NCI-H1694 (cell line): ENCODE measurements at places on chromosomes 11 and 22.

- no peak for DNase-seq
These were observed 345.8 kb downstream of the CNTN5 start for GRCh38 chr11:99366546-99366945.

DNA sequence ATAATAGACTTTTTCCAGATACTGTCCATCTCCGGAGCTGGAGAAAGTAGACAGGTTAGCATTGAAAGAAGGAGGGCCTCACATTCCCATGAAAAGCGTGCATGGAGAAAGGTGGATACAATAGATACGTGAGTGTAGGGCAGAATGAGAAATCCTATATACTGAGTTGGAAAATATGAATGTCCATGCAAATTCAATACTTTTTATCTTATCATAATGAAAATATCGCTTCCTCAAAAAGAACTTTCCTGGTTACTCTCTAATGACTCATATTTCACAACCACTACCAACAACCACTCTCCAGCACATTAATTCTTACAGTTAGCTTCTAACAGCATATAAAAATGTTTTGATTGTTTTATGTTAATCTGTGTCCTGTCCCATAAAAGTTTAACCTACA, 22.0 kb upstream of the MS4A6A start:
- DNase-seq: no peak

- no peak for DNase-seq
These were observed 12.3 kb downstream of the SMPD1 start for GRCh38 chr11:6402561-6402981.

- no peak for DNase-seq
These were observed 24.9 kb downstream of the USH1C start for GRCh38 chr11:17519061-17519885.

DNA sequence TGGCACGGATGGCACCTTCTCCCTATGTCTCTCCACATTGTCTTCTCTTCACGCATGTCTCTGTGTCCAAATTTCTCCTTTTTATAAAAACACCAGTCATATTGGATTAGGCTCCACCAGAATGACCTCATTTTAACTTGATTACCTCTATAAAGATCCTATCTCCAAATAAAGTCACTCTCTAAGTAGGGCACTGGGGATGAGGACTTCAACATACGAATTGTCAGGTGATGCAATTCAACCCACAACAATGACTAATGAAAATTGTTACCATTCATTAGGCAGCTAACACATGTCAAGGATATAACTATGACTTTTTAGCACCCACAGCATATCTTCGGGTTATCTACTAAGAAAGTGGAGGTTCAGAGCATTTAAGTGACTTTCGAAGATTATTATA, 55.5 kb upstream of the USP47 start:
- no peak for DNase-seq

GRCh38 chr22:49497266-49497665, 330.4 kb downstream of the BRD1 start:
- DNase-seq: no peak

DNA sequence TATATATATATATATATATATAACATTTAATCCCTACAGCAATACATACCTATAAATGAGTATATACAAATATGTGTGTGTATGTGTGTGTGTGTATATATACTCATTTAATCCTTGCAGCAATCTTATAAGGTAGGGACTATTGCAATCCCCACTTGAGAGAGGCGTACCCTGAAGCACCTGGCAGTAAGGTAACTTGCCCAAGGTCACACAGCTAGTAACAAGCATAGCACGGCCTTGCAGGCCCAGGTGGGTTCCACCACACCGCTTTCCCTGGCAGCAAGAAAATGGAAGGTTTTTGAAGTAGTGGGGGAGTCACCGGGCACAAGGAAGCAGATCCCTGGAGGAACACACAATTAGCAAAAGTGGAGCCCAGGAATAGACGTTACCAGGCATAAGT, 3.3 kb upstream of the ADA2 start:
- DNase-seq: no peak

GRCh38 chr22:30436196-30436595, 10.6 kb downstream of the MTFP1 start:
- DNase-seq: no peak

DNA sequence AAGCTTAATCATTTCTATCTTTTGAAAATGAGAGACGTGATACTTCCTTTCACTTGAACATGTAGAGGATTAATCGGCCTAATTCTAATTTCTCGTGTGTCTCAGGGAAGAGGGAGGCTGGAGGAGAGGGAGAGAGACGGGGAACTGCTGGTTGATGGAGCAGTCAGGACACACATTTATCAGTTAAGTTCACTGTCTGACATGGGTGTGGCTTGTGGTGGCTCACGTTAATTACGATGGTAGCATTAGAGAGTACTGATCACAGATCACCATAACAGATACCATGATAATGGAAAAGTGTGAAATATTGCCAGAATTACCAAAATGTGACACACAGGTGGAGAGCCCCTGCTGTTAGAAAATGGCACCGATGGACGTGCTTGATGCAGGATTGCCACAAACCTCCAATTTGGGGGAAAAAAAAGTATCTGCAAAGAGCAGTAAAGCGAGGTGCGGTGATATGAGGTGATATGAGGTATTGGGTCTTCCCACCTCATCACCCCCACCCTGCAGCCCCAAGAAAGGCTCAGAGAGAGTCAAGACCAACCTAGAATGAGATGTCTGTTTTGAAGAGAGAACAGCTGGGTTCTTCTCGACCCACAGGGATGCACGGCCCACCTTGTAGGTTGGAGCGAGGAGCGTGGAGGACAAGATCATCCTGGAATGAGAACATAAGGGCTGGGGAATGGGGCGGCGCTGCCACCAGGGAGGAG, 19.7 kb downstream of the ZBED4 start:
- DNase-seq: no peak

DNA sequence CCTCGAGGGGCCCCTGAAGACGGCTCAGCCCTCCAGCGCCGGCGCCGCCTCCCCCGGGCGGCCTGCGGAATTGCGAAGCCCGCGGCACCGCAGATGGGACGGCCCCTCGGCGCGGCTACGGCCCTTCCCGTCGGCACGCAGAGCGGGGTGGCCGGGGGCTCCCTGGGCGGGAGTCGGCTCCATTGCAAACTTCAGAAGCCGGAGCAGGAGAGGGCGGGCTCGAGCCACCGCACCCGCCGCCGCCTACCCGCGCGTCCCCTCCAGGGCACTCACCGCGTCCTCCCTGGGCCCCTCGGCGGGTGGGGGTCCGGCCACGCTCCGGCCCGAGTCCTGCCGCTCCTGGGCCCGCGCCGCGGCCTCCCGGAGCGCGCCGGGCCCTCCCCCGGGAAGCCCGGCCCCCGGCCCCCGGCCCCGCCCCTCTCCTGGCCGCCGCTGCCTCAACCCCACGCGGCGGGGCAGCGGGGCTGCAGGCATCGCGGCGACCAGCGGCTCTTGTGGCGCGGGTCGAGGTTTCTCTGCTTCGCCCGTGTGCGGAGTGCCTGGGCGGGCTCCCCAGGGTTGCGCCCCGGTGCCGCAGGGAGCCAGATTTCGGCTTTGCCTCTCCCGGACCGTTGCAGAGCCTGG, at the start of gene PACSIN3:
PACSIN3 (minus strand) TSS at position 359 of the 624 bp plus-strand sequence. CDS start 3,707 bp downstream, outside the sequence.
- no peak for DNase-seq

GRCh38 chr11:109940816-109941215, 152.4 kb upstream of the ZC3H12C start:
- no peak for DNase-seq

- no peak for DNase-seq
These were observed 140.0 kb upstream of the MTMR2 start for GRCh38 chr11:96063886-96064285.

GRCh38 chr22:49627217-49628181, 200.2 kb downstream of the BRD1 start:
- DNase-seq: no peak

DNA sequence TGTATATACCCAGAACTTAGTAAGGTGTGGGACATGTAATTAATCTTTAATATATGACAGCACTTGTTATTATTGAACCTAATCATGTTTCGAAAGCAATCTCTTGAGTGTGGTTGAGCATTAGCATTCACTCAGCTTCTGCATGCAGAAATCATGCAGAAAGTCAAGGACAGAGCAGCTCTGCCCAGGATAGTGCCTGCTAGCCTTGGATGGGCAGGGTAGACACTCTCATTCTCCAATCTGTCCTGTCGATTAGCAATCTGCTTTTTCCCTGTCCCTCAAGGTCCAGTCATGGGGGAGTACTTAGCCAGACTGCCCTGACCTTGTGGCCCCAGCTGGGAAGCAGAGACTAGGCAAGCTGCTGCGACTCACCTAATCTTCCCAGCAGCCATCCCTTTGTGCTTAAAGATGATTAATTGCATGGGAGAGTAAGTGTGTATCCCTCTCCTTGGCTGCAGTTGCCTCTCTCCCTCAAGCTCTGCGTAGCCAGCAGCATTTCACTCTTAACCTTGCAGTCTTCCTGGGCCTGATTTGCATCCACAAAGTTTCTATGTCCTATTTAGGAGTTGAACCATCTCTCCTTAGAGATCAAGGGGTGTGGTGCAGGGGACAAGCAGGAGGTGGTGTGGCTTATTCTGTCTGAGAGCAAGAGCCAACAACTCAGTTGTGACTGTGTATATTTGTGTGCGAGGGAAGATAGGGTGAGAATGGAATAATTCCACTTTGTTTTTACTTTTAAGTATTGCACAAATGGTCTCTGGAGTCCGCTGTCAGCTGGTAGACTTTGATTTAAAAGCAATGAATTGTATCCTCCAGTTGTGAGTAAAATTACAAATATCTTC, 101.4 kb downstream of the FDX1 start:
- no peak for DNase-seq

DNA sequence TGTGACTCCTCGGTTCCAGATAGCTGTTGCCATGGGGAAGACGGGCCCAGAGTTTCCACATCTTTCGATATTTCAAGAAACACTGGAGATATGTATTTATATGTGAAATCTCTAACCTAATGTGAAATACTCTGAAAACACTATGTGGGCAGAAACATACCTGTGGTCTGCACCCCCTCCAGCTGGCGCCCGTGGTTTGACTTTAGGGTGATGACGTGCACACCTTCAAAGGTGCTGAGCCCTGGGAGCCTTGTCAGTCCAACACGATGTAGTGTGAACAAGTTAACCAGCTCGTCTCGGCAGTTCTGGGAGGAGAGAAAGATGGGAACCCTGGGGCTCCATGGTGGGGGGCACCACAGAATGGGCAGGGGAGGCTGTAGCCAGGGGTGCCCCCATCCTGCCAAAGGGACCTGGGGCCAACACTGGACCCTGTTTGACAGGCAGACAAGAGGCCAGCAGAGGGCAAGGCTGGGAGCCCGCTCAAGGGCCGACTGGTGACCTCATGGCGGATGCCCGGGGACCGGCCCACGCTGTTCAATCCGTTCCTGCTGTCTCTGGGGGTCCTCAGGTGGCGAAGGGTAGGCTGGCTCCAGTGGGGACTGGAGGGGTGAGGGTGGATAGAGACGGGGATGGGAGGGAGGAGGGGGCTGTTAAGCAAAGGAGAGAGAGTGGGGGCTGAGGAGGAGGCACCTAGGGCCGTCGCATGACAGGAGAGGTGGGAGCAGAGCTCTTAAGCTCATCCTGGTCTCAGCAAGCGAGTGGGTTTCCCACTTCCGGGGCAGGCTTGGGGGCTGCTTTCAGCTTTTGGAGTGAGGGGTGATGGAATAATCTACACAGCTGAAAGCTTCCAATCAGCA, 43.8 kb downstream of the TRIOBP start:
- no peak for DNase-seq

DNA sequence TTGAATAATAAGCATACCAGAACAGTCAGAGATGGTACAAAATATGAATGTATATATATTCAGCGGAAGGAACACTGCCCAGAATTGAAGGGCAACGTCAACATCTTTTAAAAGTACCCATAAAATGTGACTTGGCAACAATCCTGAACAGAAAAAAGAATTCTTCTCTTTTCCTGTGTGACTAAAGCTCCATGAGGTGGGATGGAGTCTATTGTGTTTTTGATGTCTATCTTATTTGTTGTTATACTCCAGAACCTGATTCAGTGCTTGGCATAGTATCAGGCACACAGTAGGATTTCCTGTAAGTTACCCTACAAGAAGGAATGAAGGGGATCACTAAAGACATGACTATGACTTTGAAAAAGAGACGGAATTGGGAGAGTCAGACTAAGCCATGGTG, 10.3 kb downstream of the LDLRAD3 start:
- DNase-seq: no peak

- no peak for DNase-seq
These were observed 7.0 kb downstream of the KIRREL3 start for GRCh38 chr11:126993599-126993998.

DNA sequence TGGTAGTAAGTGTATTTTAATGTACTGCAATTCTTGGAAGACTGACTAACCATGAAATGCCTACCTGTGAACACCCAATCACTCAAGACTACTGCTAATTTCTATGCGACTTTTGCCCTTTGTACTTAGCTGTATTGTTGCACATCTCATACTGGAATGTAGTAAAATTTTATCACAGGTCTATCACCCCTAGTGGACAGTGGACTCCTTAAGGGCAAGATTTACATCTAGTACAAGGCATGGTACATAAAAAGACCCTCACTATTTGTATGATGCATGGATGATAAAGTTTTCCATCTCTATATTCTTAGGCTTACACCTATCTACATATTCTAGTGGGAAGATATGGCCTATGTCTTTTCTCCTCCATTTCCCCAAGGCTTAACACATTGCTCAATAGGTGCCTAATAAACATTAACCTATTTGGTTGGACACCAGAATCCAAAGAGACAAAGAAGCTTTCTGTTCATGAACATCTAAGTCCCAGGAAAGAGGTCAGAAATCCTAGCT, 26.1 kb downstream of the SERGEF start:
- no peak for DNase-seq

GRCh38 chr11:795634-796564, 2.2 kb downstream of the SLC25A22 start:
- no peak for DNase-seq

GRCh38 chr11:121485216-121485615, 32.4 kb upstream of the SORL1-AS1 start:
- no peak for DNase-seq

- DNase-seq: no peak
These were observed 34.4 kb upstream of the CALCB start for GRCh38 chr11:15038963-15039362.

DNA sequence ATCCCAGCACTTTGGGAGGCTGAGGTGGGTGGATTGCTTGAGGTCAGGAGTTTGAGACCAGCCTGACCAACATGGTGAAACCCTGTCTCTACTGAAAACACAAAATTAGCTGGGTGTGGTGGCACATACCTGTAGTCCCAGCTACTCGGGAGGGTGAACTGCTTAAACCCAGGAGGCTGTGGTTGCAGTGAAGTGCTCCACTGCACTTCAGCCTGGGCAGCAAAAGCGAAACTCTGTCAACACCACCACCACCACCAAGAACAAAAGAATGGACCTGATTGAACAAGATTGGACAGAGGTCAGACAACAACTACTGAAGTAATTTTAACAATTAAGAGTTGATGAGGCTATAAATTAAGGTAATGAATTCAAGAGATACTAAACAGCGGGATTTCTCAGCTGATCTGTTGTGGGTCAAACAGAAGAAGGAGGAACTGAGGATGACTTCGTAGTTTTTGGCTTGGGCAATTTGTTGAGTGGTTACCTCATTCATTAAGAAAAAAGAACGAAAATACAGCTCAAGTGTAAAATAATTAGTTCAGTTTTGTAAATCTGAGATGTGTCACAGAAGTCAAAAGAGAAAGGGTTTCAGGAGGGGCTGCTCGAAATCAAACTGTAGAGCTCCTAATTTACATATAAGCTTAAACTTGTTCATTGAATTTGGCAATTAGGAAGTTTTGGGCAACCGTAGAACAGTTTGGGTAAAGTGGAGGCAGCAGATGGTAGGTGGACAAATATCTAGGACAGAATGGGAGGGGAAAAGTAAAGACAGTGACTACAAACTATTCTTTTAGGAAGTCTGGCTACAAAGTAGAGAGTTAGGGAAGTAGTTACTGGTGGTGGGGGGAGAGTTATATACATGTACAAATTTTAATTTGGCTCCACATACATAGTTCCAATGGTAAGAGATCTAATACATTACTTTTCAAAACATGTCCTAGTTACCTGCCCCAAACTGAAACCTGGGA, 4.5 kb downstream of the IL18 start:
- no peak for DNase-seq
